Fibroblast of skin of abdomen (primary cell): ENCODE measurements at places on chromosomes 12 and 14.

GRCh38 chr14:46048127-46048526, 603.5 kb downstream of the RPL10L start:
- peak; percentile 63 for DNase-seq

DNA sequence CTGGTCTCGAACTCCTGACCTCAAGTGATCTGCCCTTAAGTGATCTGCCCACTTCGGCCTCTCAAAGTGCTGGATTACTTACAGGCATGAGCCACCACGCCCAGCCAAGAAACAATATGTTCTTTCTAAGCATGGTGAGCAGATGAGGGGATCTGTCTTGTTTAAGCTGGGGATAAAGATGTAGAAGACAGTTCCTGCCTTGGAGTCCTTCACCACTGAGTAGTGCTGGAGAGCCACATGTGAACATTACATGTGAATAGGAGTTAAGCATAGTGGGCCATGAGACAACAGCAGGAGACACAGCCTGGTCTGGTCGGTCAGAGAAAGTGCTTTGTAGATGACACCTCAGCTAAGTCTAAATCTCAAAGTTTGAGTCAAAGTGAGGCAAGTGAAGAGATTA, 26.0 kb downstream of the TMBIM6 start:
- DNase-seq = no peak

DNA sequence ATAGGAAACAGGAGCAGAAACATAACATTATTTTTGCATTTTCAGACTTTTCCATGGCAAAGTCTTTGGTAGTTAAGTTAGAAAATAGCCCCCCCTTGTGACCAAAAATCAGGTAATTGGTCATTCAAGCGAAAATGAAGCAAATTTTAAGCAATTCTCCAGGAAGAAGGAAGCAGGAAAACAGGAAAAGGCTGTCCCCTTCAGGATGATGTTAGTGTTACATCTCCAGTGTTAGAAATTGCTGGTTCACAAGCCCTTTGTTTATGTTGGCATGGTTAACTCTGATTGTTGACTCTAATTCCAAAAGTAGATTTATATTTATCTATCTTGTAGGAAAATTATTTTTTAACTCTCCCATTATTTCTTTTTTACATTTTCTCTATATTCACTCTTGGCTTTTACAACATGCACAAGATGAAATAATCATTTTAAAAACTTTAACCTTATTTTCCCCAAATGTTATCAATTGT, 18.8 kb upstream of the GAS2L3 start:
- peak; percentile 78 for DNase-seq

GRCh38 chr14:101372894-101373620, 188.2 kb upstream of the DIO3 start:
- no peak for DNase-seq

DNA sequence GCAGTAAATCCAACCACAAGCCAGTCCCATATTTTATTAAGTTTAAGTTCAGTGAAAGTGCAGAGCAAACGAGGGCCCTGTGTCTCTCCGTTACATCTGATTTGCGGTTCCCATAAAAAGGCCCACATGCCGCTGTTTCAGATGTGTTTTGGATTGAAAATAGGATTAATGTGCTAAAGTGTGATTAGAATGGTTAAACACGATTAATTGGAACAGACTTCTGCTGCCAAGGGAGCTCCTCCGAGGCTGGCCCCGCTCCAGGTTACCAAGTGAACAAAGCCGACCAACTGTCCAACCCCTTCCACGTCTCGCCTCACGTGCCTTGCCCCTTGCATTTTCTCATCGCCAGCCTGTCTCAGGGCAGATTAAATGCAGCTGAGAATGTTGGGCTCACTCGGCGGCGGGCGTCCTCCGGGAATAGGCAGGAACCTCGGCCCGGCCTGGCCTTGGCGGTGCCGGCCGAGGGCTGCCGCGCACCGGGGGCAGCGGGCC, 166.5 kb upstream of the GSC start:
- peak; percentile 67 for DNase-seq

- peak; percentile 78 for DNase-seq
These were observed 304.4 kb downstream of the TMEM132D start for GRCh38 chr12:129599406-129599805.

GRCh38 chr14:37583358-37584210, 11.5 kb downstream of the FOXA1 start:
- no peak for DNase-seq

DNA sequence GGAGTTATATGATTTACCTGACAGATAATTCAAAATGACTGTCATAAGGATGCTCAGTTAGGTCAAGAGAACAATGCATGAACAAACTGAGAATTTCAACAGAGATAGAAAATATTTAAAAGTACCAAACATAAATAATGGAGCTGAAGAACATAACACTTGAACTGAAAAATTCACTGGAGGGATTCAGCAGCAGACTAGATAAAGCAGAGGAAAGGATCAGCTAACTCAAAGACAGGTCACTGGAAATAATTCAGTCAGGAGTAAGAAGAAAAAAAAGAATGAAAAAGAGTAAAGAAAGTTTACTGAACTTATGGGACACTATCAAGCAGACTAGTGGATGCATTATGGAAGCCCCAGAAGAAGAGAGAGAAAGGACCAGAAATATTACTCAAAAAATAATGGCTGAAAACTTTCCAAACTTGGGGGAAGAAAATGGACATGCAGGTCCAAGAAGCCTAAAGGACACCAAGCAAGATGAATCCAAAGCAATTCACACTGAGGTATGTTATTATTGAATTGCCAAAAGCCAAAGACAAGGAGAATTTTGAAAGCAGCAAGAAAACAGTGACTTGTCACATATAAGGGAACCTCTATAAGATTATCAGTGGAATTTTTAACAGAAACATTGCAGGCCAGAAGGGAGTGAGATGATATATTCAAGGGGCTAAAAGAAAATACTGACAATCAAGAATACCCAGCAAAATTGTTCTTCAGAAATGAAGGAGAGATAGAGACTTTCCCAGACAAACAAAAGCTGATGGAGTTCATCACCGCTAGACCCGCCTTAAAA, 78.7 kb downstream of the GCH1 start:
- DNase-seq = no peak

- no peak for DNase-seq
These were observed 6.3 kb downstream of the CAND1 start for GRCh38 chr12:67275380-67275913.

- DNase-seq = no peak
These were observed 2.3 kb downstream of the KIF26A start for GRCh38 chr14:104140463-104141331.

GRCh38 chr14:100577321-100577985, 9.8 kb downstream of the BEGAIN start:
- DNase-seq = no peak

- DNase-seq = peak; percentile 62
These were observed 874.4 kb upstream of the USP15 start for GRCh38 chr12:61385771-61386170.

- peak; percentile 61 for DNase-seq
These were observed 50.6 kb downstream of the LRCOL1 start for GRCh38 chr12:132559652-132560363.

GRCh38 chr12:1103632-1104031, 112.6 kb downstream of the ERC1 start:
- no peak for DNase-seq

- DNase-seq = peak; percentile 53
These were observed 119.6 kb downstream of the PLXNC1 start for GRCh38 chr12:94267921-94268471.

DNA sequence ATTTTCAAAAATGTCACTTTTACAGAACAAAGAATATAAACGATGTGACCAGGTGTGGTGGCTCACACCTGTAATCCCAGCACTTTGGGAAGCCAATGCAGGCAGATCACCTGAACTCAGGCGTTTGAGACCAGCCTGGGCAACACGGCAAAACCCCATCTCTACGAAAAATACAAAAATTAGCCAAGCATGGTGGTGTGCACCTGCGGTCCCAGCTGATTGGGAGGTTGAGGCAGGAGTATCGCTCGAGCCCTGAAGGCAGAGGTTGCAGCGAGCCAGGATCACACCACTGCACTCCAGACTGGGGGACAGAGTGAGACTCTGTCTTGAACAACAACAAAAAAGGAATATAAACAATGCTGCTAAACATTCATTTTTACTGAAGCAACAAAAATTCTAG, 15.2 kb downstream of the HEATR5A start:
- no peak for DNase-seq

DNA sequence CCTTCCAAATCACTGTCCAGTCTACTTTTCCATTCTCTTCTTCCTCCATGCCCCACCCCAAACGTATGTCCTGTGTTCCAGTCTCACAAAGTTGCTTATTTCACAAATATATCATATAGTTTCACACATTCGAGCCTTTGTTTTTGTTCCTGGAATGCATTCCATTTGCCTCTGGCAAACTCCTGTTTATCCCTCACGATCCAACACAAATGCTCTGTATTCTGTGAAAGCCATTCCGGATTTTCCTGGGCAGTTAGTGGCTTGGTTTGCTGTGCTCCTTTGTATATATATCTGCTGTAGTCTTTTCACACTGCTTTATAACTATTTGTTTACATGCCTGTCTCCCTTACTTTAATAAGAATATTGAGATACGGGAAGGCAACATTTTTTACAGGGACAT, 9.0 kb downstream of the RIC8B start:
- DNase-seq = no peak
